ENCODE measurements at places on chromosomes 7 and 10. TPM values are rescaled to one million over a fixed set of nuclear protein-coding genes. Genes with fewer than 3 reads are reported as not detected.

CPA5 gene
- 1.1 TPM for total RNA-seq

PRKCQ gene
- 17.5 TPM for total RNA-seq

GRCh38 chr7:91949221-91950009 lies 8.8 kb downstream of the AKAP9 start:
- no peak for DNase-seq
- no peak overlapping the region for H3K4me3 ChIP-seq
- H3K36me3 ChIP-seq: no peaks in the 10 kb centered on the region
- no peaks in the 10 kb centered on the region for H3K27me3 ChIP-seq
- H3K4me1 ChIP-seq: no peaks in the 10 kb centered on the region

ZC3HAV1L gene
- total RNA-seq: 16.1 TPM

DNA sequence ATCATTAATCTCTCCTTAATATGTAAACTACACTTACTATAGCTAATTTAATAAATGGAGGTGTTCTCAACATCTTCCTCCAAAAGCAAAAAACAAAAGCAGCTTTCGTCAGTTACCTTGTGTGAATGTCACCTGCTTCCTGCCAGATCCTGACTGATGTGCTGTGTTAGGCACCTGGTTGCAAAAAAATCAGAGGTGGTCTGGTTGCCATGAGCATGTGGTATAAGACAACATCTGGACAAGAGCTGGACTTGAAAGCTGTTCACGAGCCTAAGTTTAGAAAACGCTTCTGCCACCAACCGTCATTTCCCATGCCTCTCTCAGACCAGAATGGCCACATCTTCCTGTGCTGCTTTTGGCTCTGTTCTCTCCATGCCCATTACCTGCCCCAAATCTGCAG lies 42.0 kb upstream of the GGCT start:
- H3K4me1 ChIP-seq: peaks cover 16% of the 10 kb centered on the region
- no peak overlapping the region for H3K4me3 ChIP-seq
- no peaks in the 10 kb centered on the region for H3K36me3 ChIP-seq
- no peak overlapping the region for H3K27ac ChIP-seq

DNA sequence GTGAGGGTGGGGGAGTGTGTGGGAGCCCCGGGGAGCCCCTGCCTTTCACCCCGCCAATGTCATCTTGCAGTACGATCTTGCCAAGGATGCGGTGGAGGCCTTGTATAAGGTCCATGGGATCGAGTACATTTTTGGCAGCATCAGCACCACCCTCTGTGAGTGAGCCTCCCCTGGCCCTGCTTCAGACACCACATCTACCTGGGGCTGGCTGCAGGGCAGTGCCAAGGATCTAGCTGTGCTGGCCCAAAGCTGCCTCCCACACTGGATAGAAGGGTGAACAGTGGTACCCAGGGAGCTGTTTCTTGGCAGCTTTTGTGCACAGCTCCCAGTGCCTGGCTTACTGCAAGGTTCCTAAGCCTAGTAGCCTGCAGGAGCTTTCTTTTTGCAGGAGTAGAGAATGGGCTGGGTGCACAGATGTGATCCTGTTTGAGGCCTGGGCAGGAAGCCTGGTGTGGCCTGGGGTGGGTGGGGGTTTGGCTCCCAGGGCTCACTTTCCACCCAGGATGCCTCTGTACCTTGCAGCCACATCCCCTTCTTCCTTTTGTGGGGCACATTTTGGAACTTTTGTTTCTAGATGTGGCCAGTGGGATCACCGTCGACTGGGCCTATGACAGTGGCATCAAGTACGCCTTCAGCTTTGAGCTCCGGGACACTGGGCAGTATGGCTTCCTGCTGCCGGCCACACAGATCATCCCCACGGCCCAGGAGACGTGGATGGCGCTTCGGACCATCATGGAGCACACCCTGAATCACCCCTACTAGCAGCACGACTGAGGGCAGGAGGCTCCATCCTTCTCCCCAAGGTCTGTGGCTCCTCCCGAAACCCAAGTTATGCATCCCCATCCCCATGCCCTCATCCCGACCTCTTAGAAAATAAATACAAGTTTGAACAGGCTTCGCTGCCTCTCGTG lies 12.2 kb upstream of the CPA1 start:
- H3K36me3 ChIP-seq: no peaks in the 10 kb centered on the region
- no peak for DNase-seq
- no peak overlapping the region for H3K4me3 ChIP-seq

GRCh38 chr7:154743206-154743605 lies 259.7 kb downstream of the PAXIP1 start:
- H3K36me3 ChIP-seq: no peaks in the 10 kb centered on the region
- H3K27me3 ChIP-seq: no peaks in the 10 kb centered on the region
- H3K27ac ChIP-seq: no peak overlapping the region
- no peaks in the 10 kb centered on the region for H3K4me1 ChIP-seq
- DNase-seq: no peak
- no peak overlapping the region for H3K4me3 ChIP-seq

CTAGE8 gene
- 4.3 TPM for total RNA-seq

AZGP1 gene
- 10.0 TPM for total RNA-seq
